ENCODE measurements at places on chromosomes 2 and 18. TPM values are rescaled to one million over a fixed set of nuclear protein-coding genes. Genes with fewer than 3 reads are reported as not detected.

RAD51AP2 gene
- total RNA-seq: not detected

GRCh38 chr2:54579682-54580620, 123.8 kb downstream of the SPTBN1 start:
- H3K27me3 ChIP-seq: no peaks in the 10 kb centered on the region
- no peaks in the 10 kb centered on the region for H3K4me1 ChIP-seq
- H3K4me3 ChIP-seq: no peak overlapping the region
- H3K27ac ChIP-seq: no peak overlapping the region

DNA sequence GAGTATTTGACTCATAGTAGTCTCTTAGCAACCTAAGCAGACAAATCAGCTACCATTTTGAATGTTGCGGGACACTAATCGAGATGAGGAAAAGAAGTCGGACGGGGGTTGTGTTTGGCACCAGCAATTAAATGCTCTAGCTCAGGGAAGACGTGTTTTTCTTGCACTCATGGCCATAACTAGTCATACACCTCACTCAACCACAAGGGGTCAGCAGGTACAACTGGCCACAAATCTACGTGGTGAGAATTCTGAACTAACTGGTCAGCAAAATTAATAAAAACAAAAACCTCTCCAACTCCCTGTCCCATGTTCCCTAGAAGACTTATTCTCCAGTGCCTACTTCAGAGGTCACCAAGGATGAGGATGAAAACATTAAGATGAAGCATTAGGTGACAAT, 1467.8 kb downstream of the DPP10 start:
- no peaks in the 10 kb centered on the region for H3K36me3 ChIP-seq
- no peak overlapping the region for H3K4me3 ChIP-seq
- H3K4me1 ChIP-seq: no peaks in the 10 kb centered on the region

GRCh38 chr2:96584017-96584416, 47.5 kb downstream of the ARID5A start:
- H3K4me3 ChIP-seq: no peak overlapping the region
- H3K27me3 ChIP-seq: no peaks in the 10 kb centered on the region
- no peak for DNase-seq
- H3K27ac ChIP-seq: no peak overlapping the region
- peaks cover 10% of the 10 kb centered on the region for H3K36me3 ChIP-seq
- no peaks in the 10 kb centered on the region for H3K4me1 ChIP-seq

PTH2R gene
- 6.0 TPM for total RNA-seq

LGALSL gene
- total RNA-seq: 0.22 TPM

GRCh38 chr2:220279840-220280239, 652.4 kb downstream of the SLC4A3 start:
- H3K4me1 ChIP-seq: no peaks in the 10 kb centered on the region
- H3K27ac ChIP-seq: no peak overlapping the region
- no peaks in the 10 kb centered on the region for H3K27me3 ChIP-seq
- no peaks in the 10 kb centered on the region for H3K36me3 ChIP-seq
- DNase-seq: no peak

KIF3C gene
- 6.7 TPM for total RNA-seq

DNA sequence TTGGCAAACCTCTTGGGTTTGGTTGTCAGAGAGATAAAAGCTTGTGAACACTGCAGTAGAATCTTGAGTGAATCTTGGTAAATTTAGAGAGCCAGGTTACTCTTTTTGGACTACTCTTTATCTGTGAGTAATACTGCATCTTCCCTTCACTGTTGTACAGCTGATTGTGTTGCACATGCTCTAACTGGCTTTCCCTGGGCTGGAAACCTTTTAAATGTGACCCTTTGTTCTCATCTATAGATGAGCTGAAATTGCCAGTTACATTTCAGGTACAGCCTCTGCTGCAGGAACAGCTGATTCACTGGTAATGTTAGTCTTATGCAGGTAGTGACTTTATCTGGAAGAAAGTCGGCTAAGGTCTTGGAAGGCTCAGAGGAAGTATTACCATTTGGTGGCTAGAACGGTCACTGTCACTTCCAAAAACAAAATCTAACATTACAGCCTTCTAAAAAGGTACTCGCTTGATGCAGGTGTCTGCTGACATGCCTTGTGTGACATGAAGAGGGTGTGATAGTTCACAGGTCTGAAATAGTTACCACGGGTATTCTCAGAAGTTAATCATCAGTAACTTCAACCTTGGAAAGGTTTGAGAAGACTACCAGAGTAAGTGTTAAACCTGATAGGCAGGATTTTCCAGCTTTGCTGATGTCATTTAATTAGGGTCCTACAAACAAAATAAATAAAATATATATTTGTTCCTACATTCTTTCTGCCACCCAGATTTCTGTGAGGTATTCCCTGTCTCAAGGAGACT, 851.1 kb downstream of the SLC4A3 start:
- no peak overlapping the region for H3K4me3 ChIP-seq
- DNase-seq: no peak
- H3K4me1 ChIP-seq: no peaks in the 10 kb centered on the region
- H3K27me3 ChIP-seq: no peaks in the 10 kb centered on the region
- H3K36me3 ChIP-seq: no peaks in the 10 kb centered on the region

- H3K36me3 ChIP-seq: no peaks in the 10 kb centered on the region
- H3K4me1 ChIP-seq: no peaks in the 10 kb centered on the region
- DNase-seq: no peak
- H3K27me3 ChIP-seq: no peaks in the 10 kb centered on the region
- H3K4me3 ChIP-seq: no peak overlapping the region
- no peak overlapping the region for H3K27ac ChIP-seq
These were observed 46.1 kb upstream of the GRHL1 start for GRCh38 chr2:9905413-9905812.

- peaks cover 13% of the 10 kb centered on the region for H3K27me3 ChIP-seq
- no peak for DNase-seq
- no peak overlapping the region for H3K4me3 ChIP-seq
- H3K27ac ChIP-seq: no peak overlapping the region
- no peaks in the 10 kb centered on the region for H3K36me3 ChIP-seq
- H3K4me1 ChIP-seq: no peaks in the 10 kb centered on the region
These were observed 110.9 kb upstream of the CTDP1 start for GRCh38 chr18:79568543-79569205.

TRABD2A gene
- 0.33 TPM for total RNA-seq

KRTCAP3 gene
- total RNA-seq: 1.4 TPM

SERPINB8 gene
- 0.09 TPM for total RNA-seq

DNA sequence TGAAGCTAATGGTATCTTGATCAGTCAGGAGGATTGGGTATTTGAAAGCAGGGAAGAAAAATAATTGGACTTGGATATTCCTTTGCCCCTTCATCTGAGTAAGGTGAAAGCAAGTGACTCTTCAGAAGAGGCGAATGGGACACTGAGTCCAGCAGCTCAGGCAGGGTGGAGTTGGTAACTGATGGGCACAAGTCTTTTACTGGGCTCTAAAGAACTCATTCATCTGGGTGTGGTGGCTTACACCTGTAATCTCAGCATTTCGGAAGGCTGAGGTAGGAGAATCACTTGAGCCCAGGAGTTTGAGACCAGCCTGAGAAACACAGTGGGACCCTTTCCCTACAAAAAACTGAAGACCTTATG, 11.2 kb downstream of the CFLAR start:
- peak overlapping the region; percentile 20 for H3K4me3 ChIP-seq
- peaks cover 34% of the 10 kb centered on the region for H3K4me1 ChIP-seq
- DNase-seq: no peak
- H3K36me3 ChIP-seq: peaks cover 37% of the 10 kb centered on the region

CYP27C1 gene
- total RNA-seq: not detected

DNA sequence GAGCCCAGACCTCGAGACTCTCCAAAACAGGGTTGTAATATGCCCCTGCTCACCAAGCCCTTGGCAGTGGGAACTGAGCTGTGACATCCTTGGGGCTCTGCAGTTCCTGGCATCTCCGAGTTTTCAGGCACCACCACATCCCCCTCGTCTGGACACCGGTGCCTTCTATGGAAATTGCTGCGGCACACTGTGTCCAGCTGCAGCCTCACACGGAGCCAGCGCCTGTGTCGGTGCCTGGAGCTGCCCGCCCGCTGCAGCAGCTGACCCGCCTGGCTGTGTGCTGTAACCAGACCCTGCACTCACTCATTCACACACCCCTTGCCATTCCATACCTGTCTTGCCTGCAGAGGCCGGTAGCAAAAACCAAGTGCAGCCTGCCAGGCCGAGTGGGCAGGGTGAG, 11.8 kb downstream of the IWS1 start:
- no peak for DNase-seq
- peaks cover 81% of the 10 kb centered on the region for H3K36me3 ChIP-seq
- H3K27me3 ChIP-seq: no peaks in the 10 kb centered on the region
- H3K4me1 ChIP-seq: peaks cover 6% of the 10 kb centered on the region

DNA sequence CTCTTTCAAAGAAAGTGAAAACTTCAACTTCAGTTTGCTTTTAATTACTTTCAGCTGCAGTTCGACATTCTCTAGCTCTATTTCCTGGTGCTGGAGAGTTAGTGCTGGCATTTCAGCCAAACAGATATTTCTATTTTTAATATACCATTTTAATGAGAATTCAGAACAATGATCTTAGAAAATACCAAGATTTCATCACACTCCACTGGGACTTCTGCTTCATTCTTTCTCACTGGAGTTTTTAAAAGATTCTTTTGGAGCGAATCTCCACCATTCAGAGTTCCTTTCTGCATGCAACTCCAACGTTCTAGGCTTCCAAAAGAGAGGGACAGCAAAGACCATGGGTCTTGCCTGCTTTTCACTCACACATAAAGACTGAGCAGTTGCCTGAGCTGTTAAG, 94.2 kb downstream of the CABLES1 start:
- H3K4me3 ChIP-seq: no peak overlapping the region
- no peak overlapping the region for H3K27ac ChIP-seq
- H3K27me3 ChIP-seq: peaks cover 53% of the 10 kb centered on the region
- H3K36me3 ChIP-seq: no peaks in the 10 kb centered on the region
- no peak for DNase-seq
- no peaks in the 10 kb centered on the region for H3K4me1 ChIP-seq

DNA sequence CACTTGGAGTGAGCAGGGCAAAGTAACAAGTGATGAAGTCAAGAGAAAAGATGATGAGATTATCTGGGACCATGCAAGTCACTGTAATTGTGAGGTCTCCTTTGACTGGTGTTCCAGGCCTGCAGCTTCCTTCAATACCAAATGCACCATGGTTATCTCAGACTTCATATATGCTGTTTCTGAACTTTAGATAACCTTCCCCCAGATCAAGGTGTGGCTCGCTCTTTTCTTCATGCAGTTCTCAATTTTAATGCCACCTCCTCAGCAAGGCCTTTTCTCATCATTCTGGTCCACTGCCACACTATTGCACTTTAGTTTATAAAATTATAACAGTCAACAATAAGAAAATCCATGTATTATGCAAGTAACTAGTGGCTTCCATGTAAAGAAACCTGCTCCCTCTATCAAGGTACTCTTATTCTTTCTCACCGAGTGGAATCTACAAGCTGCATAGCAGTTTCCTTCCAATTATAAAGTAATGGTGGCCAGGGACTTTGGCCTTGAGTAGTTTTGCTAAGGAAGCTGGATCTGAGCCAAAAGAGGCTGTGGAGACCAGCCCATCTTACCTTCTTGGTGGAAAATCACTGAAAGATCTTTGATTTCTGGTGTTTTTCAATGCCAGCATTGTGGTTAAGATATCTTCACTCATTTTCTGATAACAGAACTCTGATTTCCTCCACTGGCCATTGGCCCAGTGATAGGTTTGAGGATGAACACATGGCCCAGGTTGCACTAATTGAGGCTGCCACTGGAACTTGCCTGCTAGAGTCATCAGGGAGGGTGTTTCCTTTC, 113.6 kb downstream of the KCNE4 start:
- no peaks in the 10 kb centered on the region for H3K36me3 ChIP-seq
- no peaks in the 10 kb centered on the region for H3K27me3 ChIP-seq

GRCh38 chr2:102336502-102336945, 19.1 kb upstream of the IL18R1 start:
- DNase-seq: no peak
- H3K36me3 ChIP-seq: no peaks in the 10 kb centered on the region
- H3K4me3 ChIP-seq: no peak overlapping the region
- H3K27ac ChIP-seq: no peak overlapping the region

RGPD3 gene
- not detected for total RNA-seq

SRBD1 gene
- total RNA-seq: 14.6 TPM

- H3K36me3 ChIP-seq: peaks cover 86% of the 10 kb centered on the region
- DNase-seq: no peak
- H3K4me1 ChIP-seq: no peaks in the 10 kb centered on the region
- no peak overlapping the region for H3K4me3 ChIP-seq
These were observed 49.1 kb downstream of the ZNF638 start for GRCh38 chr2:71380665-71381064.

DNA sequence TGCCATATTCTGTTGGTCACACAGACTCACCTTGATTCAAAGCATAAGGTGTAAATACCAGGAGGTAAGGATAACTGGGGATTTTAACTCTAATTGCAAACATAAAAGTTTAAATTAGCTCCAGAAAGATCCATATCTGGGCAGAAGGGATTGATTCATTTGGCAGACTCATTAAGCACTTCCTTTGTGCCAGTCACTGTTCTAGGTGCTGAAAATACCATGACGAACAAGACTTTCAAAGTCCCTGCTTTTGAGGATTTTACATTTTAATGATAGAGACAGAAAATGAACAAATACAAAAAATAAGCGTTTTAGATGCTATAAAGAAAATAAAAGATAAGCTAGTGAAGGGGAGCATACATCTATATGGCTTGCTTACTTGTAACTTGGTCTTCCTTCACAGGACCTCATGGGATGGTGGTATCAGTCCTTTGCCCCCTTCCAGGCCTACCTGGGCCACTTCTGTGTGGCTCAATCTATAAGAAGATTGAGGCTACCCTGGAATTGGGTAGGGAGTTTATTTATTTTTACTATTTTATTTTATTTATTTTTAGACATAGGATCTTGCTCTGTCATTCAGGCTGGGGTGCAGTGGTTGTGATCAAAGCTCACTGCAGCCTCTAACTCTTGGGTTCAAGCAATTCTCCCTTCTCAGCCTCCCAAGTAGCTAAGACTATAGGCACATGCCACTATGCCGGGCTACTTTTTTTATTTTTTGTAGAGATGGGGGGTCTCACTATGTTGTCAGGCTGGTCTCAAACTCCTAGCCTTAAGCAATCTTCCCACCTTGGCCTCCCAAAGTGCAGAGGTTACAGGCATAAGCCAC, 212.8 kb downstream of the MYCN start:
- H3K4me1 ChIP-seq: no peaks in the 10 kb centered on the region
- H3K4me3 ChIP-seq: no peak overlapping the region
- H3K36me3 ChIP-seq: no peaks in the 10 kb centered on the region
- DNase-seq: no peak
- no peak overlapping the region for H3K27ac ChIP-seq

- H3K27me3 ChIP-seq: no peaks in the 10 kb centered on the region
- DNase-seq: peak; percentile 55
- H3K27ac ChIP-seq: no peak overlapping the region
- H3K4me1 ChIP-seq: no peaks in the 10 kb centered on the region
- H3K36me3 ChIP-seq: no peaks in the 10 kb centered on the region
These were observed 1647.1 kb downstream of the SUCLG1 start for GRCh38 chr2:82811946-82812345.

TEX44 gene
- not detected for total RNA-seq

Measured in K562 (cell line).